ENCODE measurements at places on chromosomes 12 and 14. TPM values are rescaled to one million over a fixed set of nuclear protein-coding genes. Genes with fewer than 3 reads are reported as not detected.

The COL2A1 gene
- not detected for total RNA-seq

GRCh38 chr14:71403656-71404055, 496.4 kb downstream of the PCNX1 start:
- DNase-seq, result no peak

DNA sequence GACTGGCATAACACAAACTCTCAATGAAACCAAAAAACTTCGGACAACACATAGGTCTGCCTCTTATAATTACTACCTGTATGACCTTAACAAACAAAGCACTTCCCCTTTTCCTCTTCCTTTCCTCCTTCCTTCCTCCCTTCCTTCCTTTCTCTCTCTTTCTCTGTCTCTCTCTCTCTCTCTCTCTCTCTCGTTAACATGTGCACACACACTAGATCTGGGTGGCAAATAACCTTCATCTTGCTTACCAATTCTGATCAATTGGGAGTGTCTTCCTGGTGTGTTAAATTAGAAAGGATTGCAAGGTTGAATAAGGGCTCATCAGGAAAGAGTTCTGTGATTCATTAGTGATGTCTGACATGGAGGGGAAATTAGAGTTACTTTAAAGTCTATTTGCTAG, 307.8 kb upstream of the PRKD1 start:
- DNase-seq, result no peak

DNA sequence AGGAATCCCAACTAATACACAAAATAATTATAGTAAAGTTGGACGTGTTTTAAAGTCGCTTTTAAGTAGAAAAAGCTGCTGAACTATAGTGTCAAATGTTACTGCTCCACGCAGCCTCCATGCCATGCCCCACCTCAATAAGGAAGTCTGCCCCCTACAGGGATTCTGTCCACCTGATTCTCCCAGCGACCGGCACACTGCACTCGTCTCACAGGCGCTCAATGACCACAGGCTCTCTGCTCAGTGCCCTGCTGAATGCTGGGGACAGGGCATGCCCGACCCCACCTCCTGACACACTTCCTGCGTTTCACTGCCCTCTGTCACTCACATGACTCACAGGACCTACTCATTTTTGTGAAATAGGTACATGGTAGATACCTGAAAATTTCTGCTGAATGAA, 48.9 kb downstream of the BDKRB1 start:
- no peak for DNase-seq

GRCh38 chr12:91065396-91065795, 7.6 kb upstream of the KERA start:
- DNase-seq, result no peak
